ENCODE measurements at places on chromosomes 2 and 18. TPM values are rescaled to one million over a fixed set of nuclear protein-coding genes. Genes with fewer than 3 reads are reported as not detected.
A peak's percentile ranks its signal among the peaks of the same experiment; 100 is the strongest.

GRCh38 chr2:172977270-172978062 is 98.2 kb upstream of the MAP3K20 start:
- DNase-seq: no peak

DNA sequence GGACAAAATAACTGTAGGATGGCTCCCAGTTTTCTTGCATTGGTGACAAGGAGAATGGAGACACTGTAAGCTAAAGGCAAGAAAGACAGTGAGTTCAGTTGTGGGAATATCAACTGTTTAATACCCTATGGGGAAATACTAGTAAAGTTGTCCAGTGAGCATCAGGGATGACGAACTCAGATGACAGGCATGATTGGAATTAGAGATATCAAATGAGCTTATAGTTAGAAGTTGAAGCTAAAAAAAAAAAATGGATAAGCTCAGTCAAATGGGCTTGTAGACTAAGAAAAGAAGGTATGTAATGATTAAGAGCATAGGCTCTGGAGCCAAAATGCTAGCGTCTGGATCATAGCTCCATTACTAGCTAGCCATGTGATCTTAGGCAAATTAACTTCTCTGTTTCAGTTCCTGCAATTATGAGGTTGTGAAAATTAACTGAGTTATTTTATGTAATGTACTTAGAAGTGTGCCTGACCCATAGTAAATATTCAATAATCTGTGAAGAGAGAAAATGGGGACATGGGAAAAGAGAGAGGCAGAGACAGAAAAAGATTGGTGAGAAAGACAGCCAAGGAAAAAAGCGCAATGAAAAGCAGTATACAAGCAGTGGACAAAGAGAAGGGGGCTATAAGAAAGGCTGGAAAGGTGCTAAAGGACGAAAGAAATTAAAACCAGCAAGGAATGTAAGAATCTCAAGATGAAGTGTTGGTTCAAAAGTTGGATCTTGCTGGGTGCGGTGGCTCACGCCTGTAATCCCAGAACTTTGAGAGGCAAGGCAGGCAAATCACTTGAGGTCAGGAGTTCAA is 95.7 kb upstream of the SLC39A10 start:
- DNase-seq: no peak

- no peak for DNase-seq
These were observed 222.2 kb downstream of the C1D start for GRCh38 chr2:67840460-67841068.

PROC gene
- total RNA-seq: not detected

DNA sequence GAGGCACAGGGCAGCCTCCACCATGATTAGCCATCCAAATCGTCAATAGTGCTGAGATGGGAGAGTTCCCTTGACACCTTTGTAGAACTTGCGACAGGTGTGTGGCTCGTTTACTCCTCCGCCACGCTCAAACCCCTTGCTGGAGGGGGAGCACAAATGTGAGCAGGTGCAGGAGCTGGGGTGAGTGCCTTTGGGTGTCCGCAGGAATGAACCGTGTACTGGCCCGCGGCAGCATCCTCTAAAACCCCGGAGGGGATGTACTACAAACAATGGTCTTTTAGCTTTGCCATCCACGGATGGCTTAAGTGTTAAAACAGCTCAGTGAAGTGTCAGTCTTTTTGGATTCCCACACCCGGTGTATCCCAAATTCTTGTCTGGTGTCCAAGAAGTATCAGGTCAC is 21.4 kb upstream of the TDRD15 start:
- DNase-seq: no peak

GRCh38 chr2:108219688-108220087 is 20.1 kb upstream of the SULT1C3 start:
- no peak for DNase-seq

CPLX4 gene
- total RNA-seq: not detected

TUBB8B gene
- total RNA-seq: not detected

B4GALT6 gene
- 0.67 TPM for total RNA-seq

CIDEA gene
- total RNA-seq: not detected

OSR1 gene
- not detected for total RNA-seq

IL1RL1 gene
- 0.33 TPM for total RNA-seq

EMILIN2 gene
- total RNA-seq: 11.4 TPM

DNA sequence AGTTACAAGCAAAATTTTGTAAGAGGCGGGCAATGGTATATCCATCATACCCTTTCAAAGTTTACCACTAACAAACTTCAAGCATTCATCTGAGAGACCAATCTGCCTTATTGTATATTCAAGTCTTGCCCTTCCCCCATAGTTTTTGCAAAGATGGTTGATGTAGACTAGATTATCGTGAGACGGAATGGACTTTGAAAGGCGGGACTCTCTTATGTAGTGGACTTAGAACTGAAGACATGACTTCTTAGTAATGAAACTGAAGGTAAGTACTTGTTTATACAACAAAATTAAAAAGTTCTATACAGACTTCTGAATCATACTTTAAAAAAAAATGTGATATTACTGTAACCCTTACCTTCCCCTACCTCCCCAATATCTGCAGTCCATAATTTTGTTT is 10.4 kb downstream of the AP1S3 start:
- DNase-seq: no peak

GRCh38 chr2:18900691-18901141 is 311.3 kb upstream of the NT5C1B start:
- DNase-seq: no peak

GRCh38 chr18:8657873-8658470 is 47.4 kb upstream of the MTCL1 start:
- no peak for DNase-seq

CCDC141 gene
- 8.2 TPM for total RNA-seq

DNA sequence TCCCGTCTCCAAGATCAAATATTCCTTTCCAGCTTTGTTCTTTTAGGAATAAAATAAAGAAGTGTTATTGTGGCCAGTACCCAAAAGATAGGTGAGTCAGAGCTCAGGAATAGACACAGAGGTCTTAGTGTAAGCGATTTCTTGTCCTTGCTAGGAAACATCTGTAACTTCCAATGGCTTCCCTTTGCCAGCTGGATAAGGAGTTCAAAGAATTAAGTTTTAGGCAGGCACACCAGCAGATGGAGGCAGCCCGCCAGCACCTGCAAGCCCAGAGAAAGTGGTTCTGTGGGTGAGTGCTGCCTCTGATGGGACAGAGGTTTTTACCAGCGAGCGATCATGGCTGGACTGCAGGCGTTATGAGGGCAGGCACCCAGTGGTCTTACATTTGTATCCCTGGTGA is 125.4 kb downstream of the MGAT5 start:
- no peak for DNase-seq

DNA sequence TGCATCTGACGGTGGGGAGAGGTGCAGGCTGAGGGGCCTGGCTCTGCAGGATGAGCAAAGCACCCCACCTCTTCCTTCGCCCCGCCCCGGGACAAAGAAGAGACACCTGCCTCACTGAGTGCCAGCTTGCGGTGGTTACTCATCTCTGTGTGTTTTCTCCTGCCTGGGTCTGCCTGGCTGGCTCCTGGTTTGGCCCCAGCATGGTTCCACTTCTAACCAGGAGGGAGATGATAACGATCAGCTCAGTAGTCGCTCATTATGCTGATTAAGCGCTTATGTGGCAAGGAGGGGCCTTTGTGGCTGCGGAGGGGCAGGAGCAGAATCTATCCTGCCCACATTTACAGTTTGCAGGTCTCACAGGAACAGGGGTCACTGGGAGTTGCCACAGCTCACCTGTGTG is 68.7 kb upstream of the EDAR start:
- no peak for DNase-seq

DNA sequence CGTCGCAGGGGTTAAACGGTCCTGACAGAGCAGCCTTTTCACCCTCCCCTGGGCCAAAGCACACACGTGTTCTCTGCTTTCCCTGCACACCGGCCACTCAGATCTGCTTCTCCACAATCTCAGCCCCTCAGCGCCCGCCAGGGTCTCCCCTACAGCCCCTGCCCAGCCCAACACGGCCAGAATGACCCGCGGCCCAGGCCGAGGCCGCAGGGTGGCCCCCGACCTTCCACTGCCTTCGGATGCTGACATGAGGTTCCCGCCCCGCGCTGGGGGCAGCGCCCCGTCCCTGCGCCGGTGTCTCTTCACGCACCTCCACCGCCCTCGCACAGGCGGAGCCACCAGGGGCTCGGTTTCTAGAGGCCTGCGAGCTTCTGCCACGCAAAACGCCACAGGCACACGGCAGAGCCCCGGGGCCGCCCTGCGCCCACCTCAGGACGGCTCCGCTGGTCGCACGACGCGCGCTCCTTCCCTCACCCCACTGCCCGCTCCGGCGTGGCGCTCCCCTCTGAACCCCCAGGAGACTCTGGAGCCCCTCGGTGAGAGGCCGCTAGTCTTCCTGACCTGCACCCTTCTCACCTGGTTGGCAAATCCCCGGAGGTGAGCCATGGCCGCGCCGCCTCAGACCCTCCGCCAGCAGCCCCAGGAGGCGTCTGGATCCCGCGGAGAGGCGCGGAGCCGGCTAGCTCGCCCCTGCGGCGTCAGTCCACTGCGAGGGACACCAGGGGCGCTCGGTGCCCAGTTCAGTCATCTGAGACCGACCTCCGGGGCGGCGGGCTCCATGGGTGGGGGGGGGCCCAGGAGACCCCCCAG is 749 bp downstream of the STK25 start:
- peak; percentile 12 for DNase-seq

GRCh38 chr2:189024901-189025618 is 50.9 kb downstream of the COL3A1 start:
- no peak for DNase-seq

- no peak for DNase-seq
These were observed 28.1 kb downstream of the MRPL33 start for GRCh38 chr2:27799646-27800010.

CYS1 gene
- not detected for total RNA-seq

DNA sequence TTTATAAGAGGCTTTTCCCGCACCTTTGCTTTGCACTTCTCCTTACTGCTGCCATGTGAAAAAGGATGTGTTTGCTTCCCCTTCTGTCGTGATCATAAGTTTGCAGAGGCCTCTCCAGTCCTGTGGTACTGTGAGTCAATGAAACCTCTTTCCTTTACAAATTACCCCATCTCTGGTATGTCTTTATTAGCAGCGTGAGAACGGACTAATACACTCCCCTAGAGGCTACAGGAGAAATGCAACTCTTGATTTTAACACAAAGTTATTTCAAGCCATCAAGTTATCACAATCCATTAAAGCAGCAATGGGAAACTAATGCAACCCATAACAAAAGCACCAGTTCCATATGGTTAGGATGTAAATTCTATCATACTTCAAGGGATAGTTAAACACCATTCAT is 1378.8 kb upstream of the DDX18 start:
- no peak for DNase-seq

PROM2 gene
- total RNA-seq: 1.1 TPM

GRCh38 chr18:46402396-46402795 is 254.6 kb downstream of the LOXHD1 start:
- DNase-seq: no peak
